ENCODE measurements at places on chromosomes 7 and 10.
A peak's percentile ranks its signal among the peaks of the same experiment; 100 is the strongest.

- peak; percentile 53 for DNase-seq
These were observed 201.2 kb downstream of the DIP2C start for GRCh38 chr10:488081-488932.

DNA sequence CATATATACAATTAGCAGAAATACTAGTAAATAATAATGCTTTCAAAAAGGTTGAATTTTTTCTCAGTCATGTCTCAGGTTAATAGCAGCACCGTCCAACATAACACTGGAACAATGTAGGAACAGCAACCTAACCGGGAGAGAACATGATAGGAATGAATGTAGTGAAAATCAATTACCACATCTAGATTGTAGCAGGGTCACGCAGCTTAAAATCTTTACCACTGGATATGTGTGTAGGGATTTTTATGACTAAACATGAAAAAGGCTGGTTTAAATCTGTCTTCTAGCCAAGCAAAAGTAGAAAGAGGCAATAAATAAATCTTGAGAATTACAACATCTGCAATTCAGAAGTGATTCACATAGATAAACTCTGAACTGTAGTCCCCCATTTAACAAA, 326.0 kb downstream of the DGKB start:
- no peak for DNase-seq

- DNase-seq, result peak; percentile 77
These were observed 555 bp downstream of the PHF14 start for GRCh38 chr7:10973942-10974911.

DNA sequence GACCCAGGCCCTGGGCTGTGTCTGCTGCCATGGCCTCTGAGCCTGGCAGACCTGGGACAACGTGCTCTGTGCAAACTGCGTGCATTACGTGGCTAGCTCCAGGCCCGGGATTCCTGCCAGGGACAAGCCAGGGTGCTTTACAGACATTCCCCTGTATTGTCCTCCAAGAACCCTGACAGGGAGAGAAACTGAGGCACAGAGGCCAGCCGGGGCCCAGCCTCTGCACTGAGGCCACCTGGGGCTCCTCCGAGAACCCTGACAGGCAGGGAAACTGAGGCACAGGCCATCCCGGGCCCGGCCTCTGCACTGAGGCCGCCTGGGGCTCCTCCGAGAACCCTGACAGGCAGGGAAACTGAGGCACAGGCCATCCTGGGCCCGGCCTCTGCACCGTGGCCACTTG, 64.9 kb downstream of the CFAP46 start:
- DNase-seq, result no peak

- peak; percentile 30 for DNase-seq
These were observed 108.7 kb upstream of the INSIG1 start for GRCh38 chr7:155188821-155189581.

- DNase-seq, result no peak
These were observed 258.9 kb downstream of the SUGCT start for GRCh38 chr7:40393660-40394059.
